ENCODE measurements at places on chromosomes 2 and 18.

GRCh38 chr18:28045880-28046279 lies 131.1 kb downstream of the CDH2 start:
- no peak for DNase-seq

- DNase-seq: no peak
Measured at GRCh38 chr18:77300579-77300978, 50.9 kb downstream of the GALR1 start.

DNA sequence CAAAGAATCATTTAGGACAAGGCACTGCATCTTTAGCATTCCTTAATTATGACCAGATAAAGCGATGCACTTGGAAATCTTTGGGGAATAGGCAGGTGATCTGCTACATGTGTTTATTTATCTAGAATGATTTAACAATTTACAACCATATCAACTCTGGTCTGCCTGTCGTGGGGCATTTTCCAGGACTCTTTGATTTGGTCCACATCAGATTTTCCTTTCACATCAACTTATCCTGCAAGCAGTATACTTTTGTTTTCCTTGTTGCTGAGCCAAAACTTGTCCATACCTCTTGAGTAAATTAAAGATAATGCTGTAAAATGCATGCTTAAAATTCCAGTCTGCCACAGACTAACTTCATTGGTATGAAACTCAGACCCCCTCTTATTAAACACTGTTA lies 312.4 kb upstream of the TCF4 start:
- no peak for DNase-seq

GRCh38 chr2:217223222-217223930 lies 363.5 kb upstream of the TNP1 start:
- no peak for DNase-seq

- no peak for DNase-seq
Measured at GRCh38 chr2:240999873-241000541, 1.6 kb downstream of the SNED1 start.

- no peak for DNase-seq
Measured at GRCh38 chr2:147331790-147332419, 512.9 kb upstream of the ACVR2A start.

- DNase-seq: no peak
Measured at GRCh38 chr2:180158961-180159360, 151.9 kb upstream of the CWC22 start.

DNA sequence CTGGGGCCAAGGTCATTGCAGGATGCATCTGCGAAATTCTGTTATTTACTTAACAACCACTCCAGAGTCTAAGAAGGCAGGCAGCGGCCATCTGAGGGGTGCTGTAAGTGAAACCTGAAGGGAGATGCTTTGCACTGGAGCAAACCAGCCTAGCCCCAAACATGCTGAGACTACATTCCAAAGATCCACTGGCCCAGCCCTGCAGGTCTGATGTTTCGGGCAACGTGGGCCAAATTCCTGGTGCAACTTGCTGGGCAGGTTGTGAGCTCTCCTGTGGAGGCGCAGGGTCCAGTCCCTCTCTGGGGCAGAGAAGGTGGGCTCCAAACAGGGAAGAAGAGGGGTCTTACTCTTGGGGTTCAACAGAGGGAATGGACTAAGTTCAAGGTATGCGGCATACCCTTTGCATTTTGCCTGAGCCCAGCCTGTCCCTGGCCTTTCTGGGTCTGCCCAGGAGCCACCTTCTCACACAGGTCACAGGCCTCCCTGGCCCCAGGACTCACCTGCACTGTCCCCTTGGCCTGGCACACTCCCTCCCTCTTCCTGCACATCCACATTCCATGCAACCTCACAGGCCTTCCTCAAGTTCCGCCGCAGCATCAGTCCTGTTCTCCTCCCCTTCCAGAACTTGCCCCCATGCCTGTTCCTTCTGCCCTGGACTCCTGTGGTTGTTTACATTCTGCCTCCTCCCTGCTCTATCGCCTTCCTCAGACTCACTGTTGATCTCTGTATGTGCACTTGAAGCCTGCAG lies 5.1 kb upstream of the MAL start:
- DNase-seq: no peak

DNA sequence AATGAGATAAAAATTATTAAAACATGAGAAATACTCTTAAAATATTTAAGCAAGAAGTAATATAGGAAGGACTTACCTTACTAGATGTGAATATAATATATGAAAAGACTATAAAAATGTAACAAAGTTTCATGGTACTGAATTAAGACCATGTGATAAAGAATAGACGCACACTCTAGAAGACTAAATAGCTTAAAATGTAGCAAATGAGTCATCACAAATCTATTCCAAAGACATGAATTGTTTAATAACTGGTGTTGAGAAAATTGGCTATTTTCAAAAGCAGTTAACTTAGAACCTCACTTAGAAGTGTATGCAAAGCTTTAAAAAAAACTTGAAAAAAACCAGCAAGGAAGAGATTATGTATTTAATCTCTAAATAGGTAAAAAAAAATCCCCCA lies 64.1 kb downstream of the POLE4 start:
- DNase-seq: no peak

DNA sequence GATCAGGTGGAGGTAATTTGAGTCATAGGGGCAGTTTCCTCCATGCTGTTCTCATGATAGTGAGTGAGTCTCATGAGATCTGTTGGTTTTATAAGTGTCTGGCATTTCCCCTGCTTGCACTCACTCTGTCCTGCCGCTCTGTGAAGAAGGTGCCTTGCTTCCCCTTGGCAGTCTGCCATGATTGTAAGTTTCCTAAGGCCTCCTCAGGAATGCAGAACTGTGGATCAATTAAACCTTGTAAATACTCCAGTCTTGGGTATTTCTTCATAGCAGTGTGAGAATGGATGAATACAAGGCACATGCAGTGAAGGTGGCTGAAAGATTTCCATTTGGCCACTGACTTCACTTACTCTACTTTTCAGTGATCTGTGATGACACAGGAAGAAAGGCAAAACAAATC lies 133.7 kb downstream of the SH3BP4 start:
- no peak for DNase-seq

DNA sequence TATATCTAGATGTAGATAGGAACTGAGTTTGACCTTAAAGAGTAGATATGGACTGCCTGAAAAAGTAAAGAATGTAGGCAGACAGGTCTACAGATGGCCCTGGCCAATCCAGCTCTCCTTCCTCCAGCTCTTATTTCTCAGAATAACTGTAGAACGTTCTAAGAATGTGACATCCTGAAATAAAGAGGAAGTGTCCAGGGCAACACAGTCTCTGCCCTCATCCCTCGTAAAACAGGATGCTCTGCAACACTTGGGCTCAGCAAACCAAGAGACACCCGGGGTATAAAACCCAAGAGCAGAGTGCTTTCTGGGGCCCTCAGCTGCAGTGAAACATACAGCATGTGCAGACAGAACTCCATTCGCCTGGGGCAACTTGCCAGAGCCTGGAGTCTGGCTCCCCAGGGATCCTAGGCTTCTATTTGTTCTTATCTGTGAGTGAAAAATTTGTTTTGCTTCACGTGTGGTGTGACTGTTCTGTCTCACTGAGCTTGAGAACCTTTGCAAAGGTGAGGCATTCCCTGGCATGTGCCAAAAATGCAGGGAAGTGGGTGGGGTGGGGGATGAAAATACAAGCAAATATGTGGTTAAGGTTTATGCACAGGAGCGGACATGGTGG lies 401.0 kb downstream of the SETBP1 start:
- no peak for DNase-seq

DNA sequence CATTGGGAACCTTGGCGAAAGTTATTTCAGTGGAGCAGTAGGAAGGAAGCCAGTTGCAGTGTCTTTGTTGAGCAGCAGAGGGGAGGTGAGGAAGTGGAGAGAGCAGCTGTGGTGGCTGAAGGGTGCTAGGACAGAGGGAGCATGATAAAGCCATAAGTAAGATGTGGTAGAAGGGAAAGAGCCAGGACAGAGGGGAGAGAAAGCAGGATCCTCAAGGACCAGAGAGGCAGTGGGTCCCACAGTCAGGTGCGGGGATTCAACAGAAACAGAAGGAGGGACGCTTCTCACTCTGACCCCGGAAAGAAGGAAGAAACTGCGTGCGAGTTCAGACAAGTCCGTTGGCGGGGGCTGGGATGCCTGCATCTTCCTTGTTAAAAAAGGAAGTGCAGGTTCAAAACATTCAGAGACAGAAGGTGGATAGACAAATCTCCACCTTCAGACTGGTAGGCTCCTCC lies at the start of gene CXCR2:
Gene CXCR2 (plus strand): TSS at position 403 of the 455 bp plus-strand sequence. CDS start 8,774 bp downstream, outside the sequence.
- DNase-seq: no peak

- no peak for DNase-seq
Measured at GRCh38 chr2:1829796-1830195, 85.5 kb upstream of the PXDN start.

GRCh38 chr2:174445248-174445647 lies 41.6 kb downstream of the GPR155 start:
- DNase-seq: no peak

DNA sequence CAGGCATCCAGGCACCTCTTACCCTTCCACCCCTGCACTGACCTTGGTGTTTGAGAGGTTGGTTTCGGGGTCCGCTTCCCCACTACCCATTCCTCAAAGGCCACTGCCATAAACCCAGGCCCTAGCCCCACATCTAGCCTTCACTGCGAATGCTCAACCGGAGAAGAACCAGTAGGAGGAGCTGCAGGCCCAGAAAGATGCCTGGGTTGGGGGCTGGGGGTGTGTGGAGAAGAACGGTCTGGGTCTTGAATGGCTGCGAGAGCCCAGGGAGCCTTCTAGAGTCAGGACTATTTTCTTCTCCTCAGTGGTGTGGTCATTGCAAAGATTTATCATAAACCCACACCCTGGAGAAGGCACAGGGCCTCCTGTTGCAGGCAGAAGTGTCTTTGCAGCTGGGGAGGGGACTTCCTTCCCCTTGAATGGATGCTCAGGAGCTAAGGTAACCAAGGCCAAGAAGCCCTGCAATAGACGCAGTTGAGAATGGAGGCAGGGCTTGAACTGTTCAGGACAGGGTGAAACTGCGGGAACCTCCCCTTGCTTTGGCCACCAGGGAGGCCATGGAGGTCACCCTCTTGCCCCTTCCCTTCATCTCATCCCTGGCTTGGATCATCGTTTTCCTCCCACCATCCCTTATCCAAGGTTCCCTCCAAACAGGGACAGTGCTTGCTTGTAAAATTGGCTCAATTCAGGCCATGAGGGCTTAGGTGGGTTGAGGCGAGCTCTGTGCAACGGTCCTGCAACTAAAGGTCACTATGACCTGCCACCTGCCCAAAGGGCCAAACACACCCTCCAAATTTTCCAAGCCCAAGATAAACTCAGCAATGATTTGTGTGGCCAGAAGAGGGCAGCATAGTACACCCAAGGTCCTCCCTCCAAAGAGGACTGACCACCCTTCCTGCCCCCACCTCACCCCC lies 20.9 kb downstream of the THNSL2 start:
- no peak for DNase-seq

DNA sequence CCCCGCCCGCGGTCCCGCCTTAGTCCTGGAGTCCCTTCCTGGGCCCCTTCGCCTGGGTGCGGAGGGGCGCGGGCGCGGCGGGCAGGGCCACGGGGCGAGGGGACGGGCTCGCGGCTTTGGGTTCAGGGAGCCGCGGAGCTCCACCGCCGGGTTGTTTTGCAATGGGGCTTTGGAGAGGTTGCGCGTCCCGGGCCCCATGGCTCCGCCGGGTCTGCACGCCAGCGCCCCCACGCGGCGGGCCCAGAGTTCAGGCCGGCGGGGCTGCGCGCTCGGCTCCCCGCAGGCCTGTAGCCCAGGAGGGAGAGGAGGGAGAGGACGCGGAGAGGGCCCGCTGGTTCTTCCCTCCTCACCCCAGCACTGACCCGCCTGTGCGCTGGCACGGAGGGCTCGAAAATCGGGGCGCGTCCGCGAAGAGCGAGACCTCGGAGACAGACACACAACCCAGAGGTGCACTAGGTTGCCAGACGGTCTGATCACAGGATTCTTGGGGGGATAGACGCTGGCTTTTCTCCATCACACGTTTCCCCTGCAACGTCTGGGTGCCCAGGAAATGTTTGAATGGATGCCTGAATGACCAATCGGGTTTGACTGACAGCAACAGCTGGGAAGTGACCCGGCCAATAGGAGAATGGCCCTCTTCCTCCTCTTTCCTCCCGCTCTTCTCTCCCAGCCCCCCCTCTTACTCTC lies 4.9 kb upstream of the SIX2 start:
- DNase-seq: no peak

DNA sequence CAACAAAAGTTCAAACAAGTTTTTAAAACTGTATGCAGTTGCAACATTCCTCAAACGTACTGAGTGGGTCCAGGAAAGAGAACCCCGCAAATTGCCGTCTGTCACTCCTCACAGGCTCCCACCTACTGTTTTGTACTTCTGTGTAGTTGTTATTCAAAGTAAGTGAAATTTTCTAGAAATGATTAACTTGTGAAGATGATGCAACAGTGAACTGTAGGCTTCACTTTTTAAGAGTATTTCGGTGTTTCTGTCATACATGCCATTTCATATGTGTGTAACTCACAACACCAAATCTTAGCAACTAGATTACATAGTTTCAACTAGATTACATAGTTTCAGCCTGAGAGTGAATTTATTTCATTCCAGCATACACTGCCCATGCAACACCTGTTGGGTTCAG lies 226.0 kb upstream of the TANK start:
- DNase-seq: no peak

DNA sequence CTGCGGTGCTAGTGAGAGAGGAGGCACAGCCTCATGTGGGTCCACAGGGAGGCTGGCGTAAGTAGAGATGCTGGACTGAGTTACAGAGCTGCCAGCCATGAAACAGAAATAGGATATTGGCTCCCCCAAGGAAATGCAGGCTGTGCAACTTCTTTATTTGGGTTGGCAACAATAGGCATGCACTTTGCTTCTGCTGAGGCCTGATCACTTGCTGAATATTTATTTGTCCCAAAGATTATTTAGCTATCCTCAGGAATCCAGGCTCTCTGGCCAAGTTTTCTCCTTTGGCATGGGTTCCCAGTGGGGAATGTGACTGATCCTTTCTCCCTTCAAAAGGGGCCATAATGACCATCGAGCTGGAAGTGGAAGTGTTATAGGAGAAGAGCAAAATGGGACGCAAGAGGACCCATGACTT lies 60.0 kb downstream of the MAPK4 start:
- DNase-seq: no peak

- no peak for DNase-seq
Measured at GRCh38 chr2:167215595-167215994, 327.3 kb downstream of the XIRP2 start.

DNA sequence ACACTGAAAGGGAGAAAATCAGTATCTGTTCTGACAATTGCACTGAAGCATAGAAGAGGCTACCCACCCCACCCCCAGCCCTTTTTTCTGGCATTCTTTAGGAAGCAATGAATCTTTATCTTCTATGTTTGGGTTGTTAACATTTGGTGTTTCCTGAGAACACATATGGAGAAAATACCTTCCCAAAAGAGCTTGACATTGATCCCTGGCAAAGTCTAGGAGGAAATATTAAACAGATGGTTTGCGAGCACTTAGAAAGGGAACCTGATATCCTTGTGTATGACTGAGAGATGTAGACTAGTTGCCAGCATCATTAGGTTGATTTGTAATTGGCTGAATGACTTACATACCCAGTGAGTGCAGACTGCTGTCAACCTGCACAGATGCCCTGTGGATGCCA lies 42.9 kb downstream of the DOK1 start:
- DNase-seq: no peak

DNA sequence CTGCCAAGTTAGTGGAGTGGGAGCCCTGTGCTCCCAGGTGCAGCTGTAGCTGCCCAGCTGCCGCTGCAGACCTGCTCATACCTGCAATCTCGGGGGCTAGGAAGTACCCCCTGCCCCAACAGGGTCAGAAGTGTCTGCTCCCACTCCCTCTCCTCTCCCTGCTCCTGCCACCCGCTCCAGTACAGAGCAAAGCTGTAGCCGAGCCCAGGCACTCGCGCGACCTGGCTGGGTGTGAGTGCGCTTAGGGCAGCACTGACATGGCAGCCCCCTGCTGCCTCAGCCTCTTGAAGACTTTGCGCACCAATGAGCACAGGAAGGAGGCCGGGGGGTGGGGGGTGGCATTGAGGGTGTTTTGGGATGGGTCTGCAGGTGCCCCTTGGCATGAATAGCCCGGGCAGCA lies 1951.4 kb downstream of the SUCLG1 start:
- no peak for DNase-seq

Data from cortex of kidney (tissue), 1 donor.